ENCODE measurements at places on chromosomes 4 and X.

DNA sequence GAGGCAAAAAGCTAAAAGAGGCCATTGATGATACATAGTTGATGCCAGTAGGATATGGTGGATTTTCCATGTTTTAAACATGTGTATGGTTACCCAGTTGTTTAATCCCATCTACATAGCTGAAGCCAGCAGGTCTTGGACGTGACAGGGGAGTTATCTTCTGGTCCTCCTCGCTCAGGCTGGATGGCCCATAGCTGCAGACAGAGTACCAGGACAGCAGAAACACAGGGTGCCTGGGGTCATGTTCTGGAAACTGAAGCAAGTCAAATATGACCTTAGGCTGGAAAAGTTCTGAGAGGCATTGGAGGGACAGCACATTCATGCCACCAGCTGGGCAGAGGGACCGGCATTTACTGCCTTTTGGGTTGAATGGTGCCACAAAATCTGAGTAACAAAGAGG, 118.0 kb upstream of the GPC4 start:
- DNase-seq, result no peak

DNA sequence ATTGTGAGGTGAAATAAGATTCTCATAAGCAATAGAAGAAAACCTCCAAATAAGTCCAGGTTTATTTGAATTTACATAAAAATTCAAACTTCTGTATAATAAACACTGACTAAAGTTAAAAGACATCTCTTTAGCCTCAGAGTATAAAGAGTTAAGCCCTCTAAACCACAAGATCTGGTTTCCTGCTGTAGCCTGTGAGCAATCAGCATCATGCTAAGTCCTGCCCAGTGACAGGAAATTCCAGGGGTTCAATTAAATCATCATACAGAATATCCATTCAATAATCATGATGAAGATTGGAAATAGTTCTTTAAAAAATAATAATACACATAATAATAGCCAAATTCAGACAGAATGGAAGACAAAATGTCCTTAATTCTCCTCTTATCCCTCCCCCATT, 139.2 kb upstream of the DGKK start:
- peak; percentile 61 for DNase-seq

- DNase-seq, result peak; percentile 75
Observed at GRCh38 chr4:88690355-88690754, 7.3 kb downstream of the NAP1L5 start.

DNA sequence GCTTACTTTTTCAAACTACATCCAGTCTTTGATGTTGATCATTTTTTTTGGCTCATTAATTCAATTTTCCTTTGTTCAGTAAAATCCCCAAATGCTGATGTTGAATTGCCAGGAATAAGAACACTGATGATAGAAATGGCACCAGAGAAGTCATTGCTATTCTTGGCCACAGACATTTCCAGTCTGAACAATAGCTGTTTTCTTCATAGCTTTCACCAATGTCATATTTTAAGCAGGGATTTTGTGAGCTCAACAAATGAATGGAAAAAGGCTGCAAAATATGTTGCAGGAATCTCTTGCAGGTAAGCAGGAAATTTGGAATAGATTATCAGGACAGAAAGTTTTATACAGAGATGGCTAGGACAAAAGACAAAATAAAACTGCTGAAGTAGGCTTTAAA, 40.5 kb upstream of the GLRB start:
- no peak for DNase-seq

GRCh38 chr4:148315049-148315448, 127.2 kb downstream of the NR3C2 start:
- DNase-seq, result peak; percentile 40

DNA sequence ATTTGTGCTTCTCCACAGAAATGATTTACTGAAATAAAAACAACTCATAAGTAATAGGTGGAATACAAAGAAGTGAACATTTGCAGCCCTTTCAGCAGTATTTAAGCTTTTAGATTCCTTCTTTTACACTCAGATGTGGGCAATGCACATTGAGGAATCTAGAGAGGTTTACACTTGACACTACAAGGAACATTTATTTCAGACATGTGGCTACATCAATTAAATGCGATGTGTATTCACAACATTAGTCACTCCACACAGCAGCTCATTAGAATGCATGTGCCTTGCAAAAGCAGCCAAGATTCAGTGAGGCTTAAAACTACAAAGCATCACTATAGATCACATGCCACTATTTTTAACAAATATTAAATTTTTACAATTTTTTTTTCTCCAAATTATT, 480.7 kb downstream of the INPP4B start:
- DNase-seq, result no peak

DNA sequence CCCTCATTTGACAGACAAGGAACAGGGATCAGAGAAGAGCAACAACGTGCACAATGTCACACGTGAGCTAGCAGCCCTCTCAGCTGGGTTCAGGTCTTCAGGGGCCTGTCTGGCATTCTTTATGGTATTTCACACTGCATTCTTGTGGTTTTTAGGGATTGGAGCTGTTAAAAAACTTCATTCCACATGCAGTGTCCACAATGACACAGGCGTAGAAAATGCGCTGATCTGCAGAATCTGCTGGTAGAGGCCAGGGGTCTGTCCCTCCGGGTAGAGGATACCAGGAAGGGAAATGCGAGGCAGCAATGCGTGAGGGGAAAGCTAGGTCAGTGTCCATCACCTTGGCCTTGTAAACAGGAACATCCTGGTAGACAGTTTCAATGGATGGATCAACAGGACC, 36.6 kb downstream of the MAP7D3 start:
- DNase-seq, result peak; percentile 89

GRCh38 chr4:79540143-79540542, 132.1 kb upstream of the GK2 start:
- no peak for DNase-seq

DNA sequence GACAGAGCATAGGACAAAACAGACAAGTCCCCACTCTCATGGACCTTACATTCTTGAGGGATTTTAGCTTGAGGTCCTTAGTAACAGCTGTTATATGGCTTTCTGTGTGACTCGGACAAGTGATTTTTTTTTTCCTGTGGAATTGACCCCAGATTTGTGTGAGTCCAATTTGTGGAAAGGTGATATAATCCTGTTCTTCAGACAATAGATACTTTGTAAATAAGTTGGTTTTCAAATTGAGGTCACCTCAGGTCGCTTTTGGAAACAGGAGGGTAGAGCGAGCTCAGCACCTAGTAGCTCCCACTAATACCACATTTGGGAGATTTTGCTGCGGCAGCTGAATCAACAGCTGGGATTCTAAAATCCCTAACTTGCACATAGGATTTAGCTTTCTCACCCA, 1008.8 kb downstream of the ADGRL3 start:
- no peak for DNase-seq

GRCh38 chr4:10267066-10267465, 150.5 kb upstream of the WDR1 start:
- DNase-seq, result no peak

- DNase-seq, result no peak
Observed at GRCh38 chrX:152343306-152343705, 107.8 kb downstream of the GABRA3 start.

- no peak for DNase-seq
Observed at GRCh38 chrX:64152857-64153256, 52.7 kb downstream of the AMER1 start.

DNA sequence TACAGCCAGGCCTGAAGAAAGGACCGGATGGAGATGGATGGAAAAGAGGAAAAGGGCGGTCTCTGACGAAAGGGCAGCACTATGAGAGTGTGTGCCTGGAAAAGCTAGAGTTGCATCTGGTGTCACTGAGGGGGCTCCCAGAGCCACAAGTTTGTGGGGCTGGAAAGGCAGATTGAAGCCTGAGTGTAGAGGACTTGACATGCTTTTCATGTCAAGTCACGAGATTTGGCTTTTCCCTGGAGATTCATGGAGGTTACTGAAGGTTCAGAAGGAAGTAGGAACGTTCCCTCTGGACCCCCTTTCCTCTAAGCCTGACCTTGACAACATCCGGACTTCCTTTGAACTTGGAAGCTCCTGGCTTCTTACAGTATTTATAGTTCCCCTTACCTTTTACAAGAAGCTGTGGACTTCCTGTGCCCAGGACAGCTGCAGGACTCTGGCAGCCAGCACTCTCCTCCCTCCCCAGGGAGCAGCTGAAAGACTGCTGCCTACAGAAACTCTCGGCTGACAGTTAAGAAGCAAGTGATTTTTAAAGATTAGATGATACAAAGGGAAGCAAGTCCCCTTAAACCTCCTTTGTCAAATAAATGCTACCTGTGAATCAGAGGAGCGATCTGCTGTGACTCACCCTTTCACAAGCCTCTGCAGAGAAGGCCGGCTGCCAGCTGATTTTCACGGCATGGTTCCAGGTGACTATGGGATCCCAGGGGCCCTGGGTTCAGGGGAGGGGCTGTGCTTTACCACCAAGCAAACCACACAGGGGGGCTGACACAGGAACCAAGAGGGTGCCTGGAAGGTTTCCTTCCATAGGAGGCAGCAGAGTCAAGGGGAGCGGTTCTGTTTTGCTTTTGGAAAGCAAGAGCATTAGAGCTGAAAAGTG, 72.9 kb upstream of the STIM2 start:
- DNase-seq, result peak; percentile 77

DNA sequence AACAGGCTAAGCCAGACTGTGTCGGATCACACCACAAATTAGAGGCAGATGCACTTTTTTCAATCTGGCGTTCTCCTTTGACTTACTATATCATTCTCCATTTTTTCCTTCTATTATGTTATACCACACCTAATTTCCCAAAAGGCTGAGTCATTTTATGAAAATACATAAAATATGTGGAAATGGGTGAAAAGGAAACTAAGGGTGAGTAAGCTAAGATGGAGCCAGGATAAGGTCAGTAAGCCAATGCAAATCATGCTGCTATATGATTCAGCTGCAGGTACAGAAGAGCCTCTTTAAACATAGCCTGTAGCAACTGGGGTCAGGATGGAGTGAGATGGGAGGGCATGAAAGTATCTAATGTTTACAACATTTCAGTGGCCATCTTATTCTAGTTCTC, 94.0 kb upstream of the TEX13A start:
- DNase-seq, result peak; percentile 75

GRCh38 chr4:141126769-141127168, 6.5 kb downstream of the RNF150 start:
- DNase-seq, result peak; percentile 47

GRCh38 chr4:126592088-126592487, 1040.7 kb upstream of the INTU start:
- DNase-seq, result peak; percentile 18

DNA sequence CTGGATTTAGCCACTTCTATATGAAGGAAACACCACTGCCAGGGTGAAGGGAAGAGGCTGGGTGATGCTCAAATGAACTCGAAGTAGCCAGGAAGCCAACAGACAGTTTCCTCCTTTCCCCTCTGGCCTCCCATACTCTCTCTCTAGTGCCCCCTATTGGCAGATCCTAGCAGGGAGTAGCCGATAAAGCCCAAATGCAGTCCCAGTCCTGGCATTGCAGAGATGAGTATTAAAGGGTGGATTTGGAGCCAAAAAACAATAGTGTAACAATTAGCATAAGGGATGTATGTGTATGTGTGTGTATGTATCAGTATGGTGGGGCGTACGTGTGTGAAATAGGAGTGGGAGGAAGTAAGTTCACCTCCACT, 213.8 kb upstream of the LDB2 start:
- no peak for DNase-seq

- DNase-seq, result no peak
Observed at GRCh38 chr4:61561028-61561427, 360.9 kb downstream of the ADGRL3 start.

GRCh38 chrX:924017-924416, 288.4 kb downstream of the CRLF2 start:
- DNase-seq, result no peak

- DNase-seq, result peak; percentile 86
Observed at GRCh38 chr4:111632641-111633151, 512.6 kb upstream of the FAM241A start.

GRCh38 chr4:128516301-128516969, 228.8 kb upstream of the PGRMC2 start:
- DNase-seq, result peak; percentile 16

DNA sequence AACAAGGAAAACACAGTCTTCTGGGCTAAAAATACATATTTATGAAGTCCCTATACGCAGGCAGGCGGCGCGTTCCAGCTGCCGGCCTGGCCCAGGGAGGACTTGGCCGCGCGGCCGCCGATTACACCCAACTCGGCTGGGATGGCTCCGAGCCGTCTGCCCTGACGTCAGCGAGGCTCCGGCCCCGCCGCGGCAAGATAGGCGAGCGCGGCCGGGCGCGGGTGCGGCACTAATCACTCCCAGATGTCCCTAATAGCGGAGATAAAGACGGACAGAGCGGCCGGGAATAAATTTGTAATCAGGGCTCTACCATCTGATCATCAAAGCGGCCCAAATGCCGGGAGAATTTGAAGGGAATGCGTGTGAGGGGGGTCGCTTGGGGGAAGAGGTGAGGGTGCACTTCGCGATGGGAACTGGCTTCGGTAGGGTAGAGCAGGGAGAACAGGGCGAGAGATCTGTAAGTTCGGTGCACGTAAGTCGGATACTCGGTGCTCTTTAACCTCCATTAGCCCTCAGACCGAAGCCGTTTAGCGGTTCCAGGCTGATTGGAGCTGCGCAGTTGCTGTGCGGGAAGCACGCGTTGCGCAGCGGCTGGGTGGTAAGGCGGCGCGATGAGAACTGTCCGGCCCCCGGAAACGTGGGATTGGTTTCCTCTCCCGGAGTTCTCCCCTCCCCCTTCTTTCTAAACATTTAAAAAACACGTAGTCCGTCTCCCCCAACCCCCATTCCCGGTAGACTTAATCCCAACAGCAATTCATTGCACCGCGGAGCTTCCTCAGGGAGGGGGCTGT, 7.7 kb downstream of the HAND2 start:
- peak; percentile 88 for DNase-seq

GRCh38 chr4:43332052-43332425, 439.5 kb downstream of the GRXCR1 start:
- DNase-seq, result no peak

GRCh38 chr4:16029262-16029661, 54.6 kb downstream of the PROM1 start:
- DNase-seq, result peak; percentile 89

DNA sequence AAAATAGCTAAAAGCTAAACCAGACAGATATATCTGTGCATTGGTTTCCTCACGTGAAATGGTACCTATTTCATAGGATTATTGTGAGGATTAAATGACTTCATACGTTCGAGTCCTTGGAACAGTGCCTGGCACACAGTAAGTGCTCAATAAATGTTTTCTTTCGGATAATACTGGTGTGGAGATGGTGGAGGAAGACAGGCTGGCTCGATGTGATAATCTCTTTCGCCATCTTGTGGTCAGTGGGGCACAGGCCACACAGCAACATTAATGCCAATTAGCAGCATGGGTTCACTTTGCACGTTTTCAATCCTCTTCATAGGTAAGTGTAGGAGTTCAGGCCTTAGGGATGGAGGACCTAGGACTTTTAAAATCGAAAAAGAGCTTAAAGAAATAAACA, 9.3 kb downstream of the PAGE4 start:
- DNase-seq, result peak; percentile 22

DNA sequence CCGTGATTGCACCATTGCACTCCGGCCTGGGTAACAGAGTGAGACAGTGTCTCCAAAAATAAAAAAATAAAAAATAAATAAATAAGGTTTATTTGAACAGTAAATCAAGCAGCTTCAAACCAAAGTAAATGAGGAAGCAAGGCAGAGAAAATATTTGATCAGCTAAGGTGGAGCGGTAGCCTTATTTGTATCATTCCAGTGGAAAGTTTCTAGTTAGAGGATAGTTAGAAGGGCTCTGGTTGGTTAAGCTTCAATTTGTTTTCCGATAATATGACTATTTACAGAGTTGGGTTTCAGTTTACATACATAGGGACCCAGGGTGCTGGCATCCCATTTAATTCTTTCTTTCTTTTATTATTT, 21.8 kb upstream of the OPHN1 start:
- DNase-seq, result no peak

GRCh38 chr4:138275963-138276621, 33.9 kb upstream of the SLC7A11 start:
- DNase-seq, result peak; percentile 89
